ENCODE measurements at places on chromosomes 2 and 18.

DNA sequence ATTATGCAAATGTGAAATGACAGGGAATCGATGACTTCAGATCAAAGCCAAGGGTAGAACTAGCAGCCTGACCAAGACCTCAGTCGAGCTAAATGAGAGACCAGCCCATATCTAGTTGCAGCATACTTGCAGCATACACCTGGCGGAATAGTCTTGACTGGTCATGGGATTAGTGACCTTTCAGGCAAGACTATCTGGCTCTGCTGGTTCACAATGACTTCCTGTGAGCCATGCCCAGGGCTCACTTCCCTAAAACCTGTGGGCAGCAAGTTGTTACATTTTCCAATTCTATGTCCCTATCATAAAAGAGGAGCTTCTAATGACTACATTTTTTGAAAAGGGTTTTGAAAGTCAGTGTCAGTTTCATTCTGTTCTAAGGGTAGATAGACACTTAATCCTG is 1624.9 kb upstream of the CELF4 start:
- H3K27ac ChIP-seq, result no peak overlapping the region
- DNase-seq, result no peak
- no peaks in the 10 kb centered on the region for H3K36me3 ChIP-seq

DNA sequence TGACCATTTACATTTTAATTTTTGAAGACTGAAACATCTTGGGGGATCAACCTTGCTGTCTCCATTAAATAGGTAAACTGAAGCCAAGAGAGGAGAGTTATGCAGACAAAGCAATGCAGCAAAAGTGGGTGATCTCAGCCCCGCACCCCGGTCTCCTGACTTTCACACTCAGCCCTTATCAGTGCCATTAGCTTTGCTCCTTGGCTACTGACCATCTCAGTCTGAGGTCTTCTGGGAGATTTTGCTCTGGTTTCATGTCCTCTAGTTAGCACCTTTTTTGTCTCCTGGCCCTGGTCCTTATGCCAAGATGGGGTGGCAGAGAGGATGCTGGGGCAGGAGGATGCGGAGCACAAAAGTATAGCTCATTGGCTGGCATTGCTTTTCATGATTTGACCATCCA is 61.4 kb downstream of the SETBP1 start:
- H3K36me3 ChIP-seq, result no peaks in the 10 kb centered on the region
- no peaks in the 10 kb centered on the region for H3K27me3 ChIP-seq
- no peak overlapping the region for H3K4me3 ChIP-seq
- DNase-seq, result no peak
- peaks cover 4% of the 10 kb centered on the region for H3K4me1 ChIP-seq

DNA sequence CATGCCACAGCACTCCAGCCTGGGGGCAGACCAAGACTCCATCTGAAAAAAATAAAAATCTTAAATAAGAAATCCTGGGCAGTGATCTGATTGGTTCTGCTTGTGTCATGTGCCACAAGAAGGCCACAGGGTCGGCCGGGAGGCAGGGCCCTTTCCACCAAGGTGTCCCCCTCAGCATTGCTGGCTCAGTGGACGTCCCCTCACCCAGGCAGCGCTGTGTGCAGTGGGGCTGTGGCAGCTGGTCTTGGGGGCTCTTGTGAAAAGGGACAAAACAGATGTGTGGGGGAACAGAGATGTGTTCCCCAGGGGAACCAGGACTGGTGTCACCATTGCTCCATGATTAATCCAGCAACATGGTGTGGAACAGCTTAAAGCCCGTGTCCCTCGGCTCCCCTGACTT is 60.5 kb downstream of the HS6ST1 start:
- no peak overlapping the region for H3K4me3 ChIP-seq
- no peaks in the 10 kb centered on the region for H3K27me3 ChIP-seq
- H3K36me3 ChIP-seq, result no peaks in the 10 kb centered on the region
- no peak for DNase-seq
- H3K4me1 ChIP-seq, result no peaks in the 10 kb centered on the region

GRCh38 chr18:46097431-46097800 is 680 bp downstream of the ATP5F1A start:
- peak overlapping the region; percentile 91 for H3K27ac ChIP-seq
- H3K27me3 ChIP-seq, result no peaks in the 10 kb centered on the region
- peak overlapping the region; percentile 98 for H3K4me3 ChIP-seq
- no peak for DNase-seq
- peaks cover 36% of the 10 kb centered on the region for H3K4me1 ChIP-seq
- peaks cover 4% of the 10 kb centered on the region for H3K36me3 ChIP-seq

GRCh38 chr2:19675003-19675629 is 226.7 kb downstream of the TTC32 start:
- no peak overlapping the region for H3K27ac ChIP-seq
- H3K4me3 ChIP-seq, result no peak overlapping the region
- peaks cover 6% of the 10 kb centered on the region for H3K4me1 ChIP-seq
- H3K36me3 ChIP-seq, result no peaks in the 10 kb centered on the region
- DNase-seq, result no peak

DNA sequence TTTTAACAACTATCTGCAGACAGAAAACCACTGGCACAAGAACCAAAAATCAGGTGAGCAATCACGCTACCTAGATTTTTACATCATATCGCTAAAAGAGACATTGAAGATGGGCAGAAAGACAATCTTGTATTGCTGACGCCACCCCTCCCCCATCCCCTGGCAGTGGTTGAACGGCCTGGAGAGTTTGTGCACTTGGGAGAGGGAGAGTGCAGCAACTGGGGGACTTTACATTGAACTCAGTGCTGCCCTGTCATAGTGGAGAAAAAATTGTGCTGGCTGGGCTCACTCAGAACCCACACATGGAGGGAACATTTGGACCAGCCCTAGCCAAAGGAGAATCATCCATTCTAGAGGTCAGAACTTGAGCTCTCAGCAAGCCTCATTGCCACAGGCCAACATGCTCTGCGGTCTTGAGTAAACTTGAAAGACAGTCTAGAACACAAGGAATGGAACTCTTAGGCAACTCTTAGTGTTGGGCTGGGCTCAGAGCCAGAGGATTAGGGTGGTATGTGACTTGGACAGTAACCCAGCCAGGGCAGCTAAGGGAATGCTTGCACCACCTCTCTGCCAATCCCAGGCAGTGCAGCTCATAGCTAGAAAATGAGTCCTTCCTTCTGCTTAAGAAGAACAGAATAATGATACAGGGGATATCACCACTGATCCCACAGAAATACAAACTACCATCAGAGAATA is 220.0 kb upstream of the CYP26B1 start:
- no peak overlapping the region for H3K27ac ChIP-seq
- H3K4me3 ChIP-seq, result no peak overlapping the region
- H3K36me3 ChIP-seq, result peaks cover 10% of the 10 kb centered on the region
- DNase-seq, result peak; percentile 52
- no peaks in the 10 kb centered on the region for H3K27me3 ChIP-seq
